ENCODE measurements at places on chromosomes 1 and 21. TPM values are rescaled to one million over a fixed set of nuclear protein-coding genes. Genes with fewer than 3 reads are reported as not detected.

The RNU1-1 gene
- total RNA-seq: 2,343 TPM

The TTC24 gene
- total RNA-seq: 2.3 TPM

The PTGS2 gene
- total RNA-seq: 1.3 TPM

The MMEL1 gene
- total RNA-seq: 1.2 TPM

The KCNE2 gene
- total RNA-seq: not detected

The SLC22A15 gene
- 0.95 TPM for total RNA-seq

The PDZK1IP1 gene
- total RNA-seq: not detected

The TSPAN1 gene
- not detected for total RNA-seq

The CCDC17 gene
- 3.2 TPM for total RNA-seq

The OR14K1 gene
- total RNA-seq: not detected

The ADAM30 gene
- not detected for total RNA-seq

The SLAMF9 gene
- not detected for total RNA-seq

The ITLN2 gene
- not detected for total RNA-seq

The EPRS1 gene
- 119 TPM for total RNA-seq

The GJC2 gene
- 0.75 TPM for total RNA-seq

The KCNK2 gene
- not detected for total RNA-seq

The MOV10 gene
- total RNA-seq: 78.4 TPM

The C1orf226 gene
- total RNA-seq: not detected

The TNFRSF14 gene
- total RNA-seq: 158 TPM
